Activated naive CD8-positive, alpha-beta T cell treated with anti-CD3 and anti-CD28 coated beads, Interleukin-2, amount 50 U/mL, for 16 hours (primary cell): ENCODE measurements at places on chromosomes 1 and 21.
A peak's percentile ranks its signal among the peaks of the same experiment; 100 is the strongest.

DNA sequence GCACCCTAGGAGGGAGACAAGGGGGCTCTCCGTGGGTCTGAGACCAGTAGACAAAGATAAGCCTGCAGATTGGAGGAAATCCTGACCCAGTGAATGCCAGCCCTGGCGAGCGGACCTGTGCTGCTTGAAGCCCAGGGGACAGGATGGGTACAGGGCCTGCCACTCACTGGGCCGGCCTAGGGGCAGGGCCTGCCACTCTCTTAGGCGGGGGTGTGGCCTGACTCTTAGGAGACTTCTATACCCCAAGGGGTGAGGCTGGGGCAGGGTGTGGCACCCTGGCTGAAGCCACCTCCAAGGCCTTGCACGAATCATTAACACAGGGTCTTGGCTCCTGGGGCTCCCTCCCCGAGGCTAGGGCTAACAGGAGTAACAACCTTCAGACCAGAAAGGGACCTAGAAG is 30.7 kb downstream of the TRIM62 start:
- DNase-seq = no peak

- DNase-seq = no peak
Measured at GRCh38 chr1:27192039-27192529, 37.2 kb upstream of the SLC9A1 start.

DNA sequence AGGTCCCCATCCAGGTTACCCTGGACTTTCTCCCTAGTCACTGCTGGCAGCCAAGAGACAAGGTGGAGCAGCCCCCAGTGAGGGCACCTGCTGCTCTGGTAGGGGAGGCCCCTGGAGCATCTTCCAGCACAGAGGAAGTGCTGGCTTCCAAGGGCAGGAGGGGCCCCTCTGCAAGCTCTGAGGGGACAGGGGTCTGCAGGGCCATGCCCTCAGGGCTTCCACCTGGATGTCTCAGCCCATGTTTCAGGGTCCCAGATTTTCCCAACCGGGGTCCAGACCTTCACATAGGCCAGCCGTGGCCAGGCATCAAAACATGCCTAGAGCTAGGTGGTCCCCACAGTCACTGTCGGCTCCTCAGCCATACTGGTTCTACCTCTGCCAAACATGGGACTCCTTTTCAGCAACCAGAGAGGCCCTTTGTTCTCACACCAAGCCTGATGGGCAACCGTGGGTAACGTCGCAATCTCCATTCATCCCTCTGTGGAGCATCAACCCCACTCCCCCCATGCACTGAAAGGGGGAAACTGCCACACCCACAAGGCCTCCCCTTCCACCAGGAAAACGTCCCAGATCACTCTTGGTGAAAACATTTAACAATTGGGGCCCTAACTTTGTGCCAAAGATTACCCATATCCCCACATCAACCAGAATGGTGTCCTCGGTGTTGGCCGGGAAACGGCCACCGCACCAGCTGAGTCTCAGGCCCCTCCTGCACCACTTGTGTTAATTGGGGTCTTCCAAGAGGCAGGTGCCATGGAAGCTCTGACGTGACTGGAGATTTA is 1.9 kb upstream of the COL6A2 start:
- no peak for DNase-seq

- no peak for DNase-seq
Measured at GRCh38 chr1:181099152-181100014, 10.9 kb downstream of the IER5 start.

DNA sequence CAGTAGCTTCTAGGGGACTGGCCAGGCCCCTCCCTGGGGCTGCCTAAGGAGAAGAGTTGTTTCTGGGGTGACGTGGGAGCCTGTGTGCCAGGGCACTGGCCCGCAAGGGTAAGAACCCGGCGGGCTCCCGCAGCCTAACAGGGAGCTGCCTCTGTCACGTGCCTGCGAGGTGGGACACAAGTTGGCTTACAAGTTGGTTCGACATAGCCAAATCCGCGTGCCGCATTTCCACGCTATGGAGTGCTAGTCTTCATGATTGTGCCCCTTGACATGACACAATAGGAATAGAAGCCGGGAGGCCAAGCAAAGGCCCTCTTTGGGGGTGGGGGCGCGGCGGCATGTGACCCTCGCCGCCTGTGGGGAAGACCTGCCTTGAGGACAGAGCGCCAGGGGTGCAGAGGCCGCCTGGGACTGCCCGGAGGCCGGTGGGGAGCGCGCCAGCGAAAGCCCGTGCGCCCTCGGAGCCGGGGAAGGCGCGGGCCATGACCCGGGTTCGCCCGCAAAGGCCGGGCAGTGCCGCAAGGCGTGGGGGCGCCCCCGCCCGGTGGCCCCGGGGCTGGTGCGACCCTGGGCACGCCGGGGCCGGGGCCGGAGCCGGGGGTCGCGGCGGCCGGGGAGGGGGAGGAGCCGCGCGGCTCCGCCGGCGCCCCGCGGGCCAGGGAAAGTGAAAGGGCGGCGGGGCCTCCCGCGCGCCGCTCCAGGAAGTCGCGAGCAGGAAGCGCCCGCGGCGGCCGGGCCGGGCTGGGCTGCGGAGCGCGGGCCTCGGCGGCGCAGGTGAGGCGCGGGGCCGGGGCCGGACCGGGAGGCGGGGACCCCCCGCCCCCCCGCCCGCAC is at the start of gene SLC37A1:
SLC37A1 (plus strand) TSS at position 702 of the 834 bp plus-strand sequence. CDS start 4,603 bp downstream, outside the sequence.
- no peak for DNase-seq

- no peak for DNase-seq
Measured at GRCh38 chr1:199862047-199862446, 165.5 kb upstream of the NR5A2 start.

GRCh38 chr1:228081578-228082213 is 812 bp upstream of the ARF1 start:
- no peak for DNase-seq

DNA sequence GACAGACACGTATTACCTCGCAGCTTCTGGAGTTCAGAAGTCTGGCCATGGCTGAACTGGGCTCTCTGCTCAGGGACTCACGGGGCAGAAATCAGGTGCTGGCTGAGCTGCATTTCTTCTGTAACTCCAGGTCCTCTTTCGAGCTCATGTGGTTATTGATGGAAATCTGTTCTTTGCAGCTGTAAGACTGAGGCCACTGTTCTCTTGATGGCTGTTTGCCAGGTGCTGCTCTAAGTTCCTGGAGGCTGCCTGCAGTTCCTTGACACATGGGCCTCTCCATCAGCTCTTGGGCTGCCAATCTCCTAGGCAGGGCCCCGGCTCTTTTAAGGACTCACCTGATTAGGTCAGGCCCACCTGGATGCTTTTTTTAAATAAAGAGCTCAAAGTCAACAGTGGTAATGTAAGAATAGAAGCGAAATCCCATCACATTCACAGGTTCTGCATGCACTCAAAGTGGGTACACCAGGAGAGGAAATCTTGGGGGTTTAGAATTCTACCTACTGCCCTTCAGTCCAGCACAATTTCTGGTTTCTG is 139.1 kb downstream of the KAZN start:
- no peak for DNase-seq

- DNase-seq = peak; percentile 19
Measured at GRCh38 chr1:43934101-43934985, 742 bp downstream of the ARTN start.

DNA sequence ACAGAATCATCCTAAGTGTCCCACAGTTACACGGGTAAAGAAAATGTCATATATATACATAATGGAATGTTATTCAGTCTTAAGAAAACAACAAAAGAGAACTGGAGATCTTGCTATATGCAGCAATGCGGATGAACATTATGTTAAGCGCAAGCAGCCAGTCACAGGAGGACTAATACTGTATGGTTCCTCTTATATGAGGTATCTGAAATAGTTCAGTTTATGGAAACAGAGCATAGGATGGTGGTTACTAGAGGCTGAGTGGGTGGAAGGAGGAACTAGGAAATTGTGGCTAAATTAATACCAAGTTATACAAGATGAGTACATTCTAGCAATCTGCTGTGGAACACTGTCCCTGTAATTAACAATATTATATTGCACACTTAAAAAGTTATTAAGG is 834.3 kb downstream of the KCNT2 start:
- no peak for DNase-seq

DNA sequence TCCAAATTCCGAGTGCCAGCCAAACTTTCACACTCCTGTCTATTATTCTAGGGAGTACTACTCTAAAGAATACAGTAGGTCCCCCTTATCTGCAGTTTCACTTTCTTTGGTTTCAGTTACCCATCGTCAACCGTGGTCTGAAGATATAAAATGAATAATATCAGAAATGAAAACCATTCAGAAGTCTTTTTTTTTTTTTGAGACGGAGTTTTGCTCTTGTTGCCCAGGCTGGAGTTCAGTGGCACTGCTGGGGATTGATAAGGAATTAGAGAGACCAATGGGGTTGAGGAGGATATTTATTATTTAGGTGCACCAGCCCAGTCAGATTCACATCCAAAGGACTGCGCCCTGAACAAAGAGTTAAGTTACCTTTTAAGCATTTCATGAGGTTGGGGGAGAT is 52.9 kb upstream of the SRSF10 start:
- no peak for DNase-seq

DNA sequence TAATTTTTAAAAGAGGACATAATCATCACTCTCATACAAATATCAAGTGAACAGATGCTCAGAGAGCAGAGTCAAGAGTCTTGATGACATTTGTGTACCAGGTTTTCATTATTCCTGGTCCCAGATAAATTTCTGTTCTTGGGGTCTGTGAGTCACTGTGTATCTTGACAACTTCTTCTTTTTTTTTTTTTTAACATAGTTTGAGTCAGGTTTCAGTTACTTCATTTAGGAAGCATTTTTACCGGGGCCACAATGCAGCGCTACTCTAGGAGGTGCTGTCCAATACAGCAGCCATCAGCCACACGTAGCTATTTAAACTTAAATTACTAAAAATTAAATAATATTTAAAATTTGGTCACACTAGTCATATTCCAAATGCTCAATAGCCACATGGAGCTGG is 188.1 kb upstream of the SAMSN1 start:
- no peak for DNase-seq

DNA sequence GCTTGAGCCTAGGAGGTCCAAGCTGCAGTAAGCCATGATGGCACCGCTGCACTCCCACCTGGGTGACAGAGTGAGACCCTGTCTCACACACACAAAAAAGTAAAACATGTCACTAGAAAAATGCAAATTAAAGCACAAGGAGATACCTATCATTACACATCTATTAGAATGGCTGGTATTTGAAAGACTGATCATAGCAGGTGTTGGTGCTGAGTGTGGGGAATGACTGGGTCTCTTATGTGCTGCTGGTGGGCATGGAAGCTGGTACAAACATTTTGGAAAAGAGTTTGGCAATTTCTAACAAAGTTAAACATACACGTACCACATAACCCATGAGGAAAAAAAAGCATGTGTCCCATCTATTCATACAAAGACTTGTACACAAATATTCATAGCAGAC is 142.1 kb upstream of the ZBTB40 start:
- no peak for DNase-seq

- no peak for DNase-seq
Measured at GRCh38 chr1:151541752-151542151, 1.6 kb downstream of the TUFT1 start.

GRCh38 chr21:38538353-38538752 is 40.1 kb upstream of the ERG start:
- DNase-seq = no peak

DNA sequence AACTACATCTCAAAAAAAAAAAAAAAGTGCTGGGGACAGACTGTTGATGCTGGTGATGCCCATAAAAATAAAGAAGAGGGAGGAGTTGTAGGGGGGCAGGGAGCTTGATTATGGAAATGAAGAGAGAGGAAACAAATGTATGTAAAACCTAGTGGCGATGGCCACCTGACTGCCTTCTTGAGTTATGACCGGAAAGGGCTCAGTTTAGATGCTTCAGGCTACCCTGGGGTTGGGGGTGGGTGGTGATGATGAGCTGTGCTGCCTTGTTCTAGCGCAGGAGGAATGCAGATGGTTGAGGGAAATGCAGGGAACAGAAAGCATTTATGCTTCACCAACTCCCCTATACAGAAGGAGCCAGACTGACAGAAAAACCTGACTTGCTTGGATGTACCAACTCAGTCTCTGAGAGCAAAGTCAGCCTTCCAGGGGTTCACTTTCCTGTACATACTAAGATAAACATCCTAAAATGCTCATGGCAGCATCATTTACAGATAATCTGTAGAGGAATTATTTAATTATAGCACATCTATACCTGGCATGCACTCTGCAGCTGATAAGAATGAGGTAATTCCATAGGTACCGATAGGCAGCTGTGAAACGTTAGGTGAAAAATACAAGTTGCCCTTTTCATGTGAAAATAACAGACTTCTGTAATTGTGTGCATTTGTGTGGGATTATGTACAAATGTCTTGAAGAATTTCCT is 8.0 kb upstream of the BCAR3 start:
- DNase-seq = no peak

DNA sequence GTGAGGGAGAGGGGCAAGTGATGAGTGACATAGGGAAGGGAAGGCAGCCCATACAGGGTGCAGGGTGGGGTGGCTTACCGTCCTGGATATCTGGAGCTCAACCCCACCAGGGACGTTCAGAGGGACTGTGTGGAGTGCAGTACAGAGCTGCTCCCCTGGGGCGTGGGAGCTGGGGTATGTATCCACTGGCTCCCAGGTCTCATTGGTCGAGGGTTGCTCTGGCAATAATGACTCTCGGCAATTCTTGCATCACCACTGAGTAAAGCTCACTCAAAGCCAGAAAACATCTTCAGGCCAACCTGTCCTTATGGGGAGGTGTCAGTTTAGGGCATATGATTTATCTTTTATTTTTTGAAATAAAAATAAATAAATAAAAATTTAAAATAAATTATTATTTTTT is 43.2 kb upstream of the RUNX3 start:
- DNase-seq = no peak

GRCh38 chr1:230308039-230308438 is 118.1 kb downstream of the PGBD5 start:
- DNase-seq = no peak

DNA sequence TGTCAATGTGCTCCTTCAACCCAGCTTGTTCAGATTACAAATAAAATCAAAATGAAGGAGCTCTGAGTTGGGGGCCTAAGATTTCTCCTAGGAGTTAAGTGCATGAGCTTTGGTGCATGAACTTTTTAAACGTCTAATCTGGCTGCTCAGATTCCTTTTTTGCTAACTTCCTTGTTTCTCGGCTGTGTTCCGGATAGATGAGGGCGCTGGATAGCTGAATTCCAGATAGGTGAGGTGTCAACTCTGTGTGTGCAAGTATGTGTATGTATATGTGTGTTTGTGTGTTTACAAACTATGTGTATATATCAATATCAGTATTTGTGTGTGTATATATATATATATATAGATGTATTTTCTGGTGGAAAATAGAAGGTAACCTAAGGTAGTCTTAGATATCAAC is 37.5 kb upstream of the RCAN3 start:
- DNase-seq = no peak

DNA sequence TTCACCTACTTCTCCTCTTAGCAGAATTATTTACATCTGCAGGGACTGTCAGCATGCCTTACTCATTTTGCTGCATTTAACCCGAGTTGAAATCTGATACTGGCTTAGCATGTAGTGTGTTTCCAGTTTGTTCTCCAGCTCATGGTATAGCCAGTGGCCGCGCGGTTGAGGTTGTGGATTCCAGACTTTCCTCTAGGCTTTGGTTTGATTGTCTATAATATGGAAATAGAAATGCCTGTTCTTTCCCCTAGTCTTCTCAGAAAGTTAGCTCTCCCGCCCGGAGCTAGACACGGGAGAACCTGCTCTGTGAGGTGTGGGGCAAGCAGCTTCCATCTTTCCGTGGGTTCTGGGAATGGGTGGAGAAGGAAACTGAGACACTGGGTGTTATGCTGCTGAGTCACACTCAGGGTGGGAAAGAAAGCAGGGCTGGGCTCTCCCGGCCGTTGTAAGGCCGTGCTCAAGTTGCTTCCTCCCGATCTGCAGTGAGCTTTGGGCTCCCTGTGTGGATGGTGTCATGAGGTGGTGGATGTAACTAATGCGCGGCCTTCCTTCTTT is 206.8 kb upstream of the TMEM51 start:
- DNase-seq = no peak
